ENCODE measurements at places on chromosomes 12 and 14.

DNA sequence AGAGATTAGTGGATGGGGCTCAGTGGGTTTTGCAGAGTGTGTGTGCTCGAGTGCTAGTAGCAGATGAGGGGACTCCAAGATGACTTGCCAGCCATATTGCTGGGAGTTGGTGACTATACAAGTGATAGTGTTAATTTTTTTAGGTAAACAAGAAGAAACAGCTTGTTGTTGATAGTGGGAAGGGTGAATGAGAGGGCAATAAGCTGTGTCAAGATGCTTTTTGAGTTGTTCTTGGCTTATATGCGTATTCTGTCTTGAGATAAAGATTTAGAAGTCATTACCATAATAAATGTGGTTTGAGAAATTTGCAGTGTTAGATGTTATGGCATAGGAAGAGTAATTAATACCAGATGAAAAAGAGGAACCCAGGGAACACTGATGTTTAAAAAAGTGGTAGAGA, 75.3 kb downstream of the RCOR1 start:
- no peak for DNase-seq

DNA sequence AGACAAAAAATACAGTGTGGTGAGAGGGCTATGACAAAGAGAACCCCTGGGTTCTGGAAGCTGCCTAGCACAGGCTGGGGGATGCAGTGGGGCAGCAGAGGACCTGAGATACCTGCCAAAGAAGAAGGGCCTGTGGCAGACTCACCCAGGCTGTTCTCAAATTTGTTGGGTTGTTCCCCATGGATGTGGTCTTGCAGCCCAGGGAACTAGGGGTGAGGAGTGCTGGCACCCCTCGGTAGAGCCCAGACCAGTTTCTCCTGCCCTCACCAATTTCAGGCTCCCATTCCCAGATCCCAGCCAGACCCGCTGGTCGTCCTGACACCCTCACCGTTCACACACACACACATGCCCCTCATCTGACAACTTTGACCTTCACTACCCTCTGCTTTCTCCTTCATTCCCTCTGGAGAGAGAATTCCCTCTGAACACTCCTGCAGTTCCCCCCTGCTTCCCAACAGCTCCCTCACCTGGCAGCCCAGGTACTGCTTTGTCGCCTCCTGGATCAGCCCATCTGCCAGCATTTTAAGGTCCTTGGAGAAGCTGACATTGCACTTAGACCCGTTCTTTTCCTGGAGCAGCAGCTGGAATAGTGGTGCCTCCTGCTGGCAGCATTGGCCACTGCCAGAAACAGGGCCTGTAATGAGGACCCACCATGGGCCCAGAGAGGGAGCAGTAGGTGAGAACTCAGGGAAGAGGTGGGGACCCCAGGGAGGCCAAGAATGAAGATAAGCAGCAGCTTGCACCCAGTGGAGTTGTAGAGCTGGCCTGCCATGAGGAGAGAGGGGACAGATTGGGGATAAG, 5.9 kb upstream of the GDF11 start:
- no peak for DNase-seq

- no peak for DNase-seq
Measured at GRCh38 chr14:92397150-92397952, 74.4 kb downstream of the SLC24A4 start.

DNA sequence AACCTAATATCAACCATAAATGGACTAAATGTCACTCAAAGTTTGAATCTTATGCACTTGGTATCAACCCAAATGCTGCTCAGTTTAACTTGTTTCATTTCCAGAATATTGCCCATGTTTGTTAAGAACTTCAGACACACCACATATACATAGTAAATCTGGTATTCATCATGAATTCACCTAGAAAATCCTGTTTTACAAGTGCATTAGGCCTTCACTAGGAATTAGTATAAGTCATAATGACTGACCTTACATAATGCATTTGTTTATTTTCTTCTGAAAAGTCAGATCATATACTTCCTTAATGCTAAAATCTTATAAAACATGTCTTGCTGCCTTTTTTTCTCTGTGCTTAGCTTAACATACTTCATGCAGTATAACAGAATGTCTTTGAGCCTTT, 66.1 kb downstream of the ABCD2 start:
- no peak for DNase-seq

- DNase-seq = no peak
Measured at GRCh38 chr12:130342442-130342841, 4.8 kb downstream of the PIWIL1 start.

DNA sequence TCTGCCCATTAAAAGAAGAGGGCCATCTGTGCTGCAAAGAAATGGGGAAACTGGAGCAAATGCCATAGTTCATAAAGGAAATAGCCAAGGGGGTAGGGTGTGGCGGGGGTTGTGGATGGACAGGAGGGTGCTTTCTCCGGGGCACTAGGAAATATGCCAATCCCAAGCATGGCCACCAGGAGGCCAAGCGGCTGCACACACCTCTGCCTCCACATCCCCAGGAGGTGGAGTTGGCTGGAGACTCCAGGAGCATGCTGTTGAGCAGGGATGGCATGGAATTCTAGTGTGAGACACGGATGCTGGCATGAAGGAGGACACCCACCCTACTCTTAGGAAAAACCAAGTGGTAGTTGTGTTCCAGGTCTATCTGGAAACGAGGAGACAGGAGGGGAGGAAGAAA, 25.2 kb downstream of the NID2 start:
- no peak for DNase-seq

GRCh38 chr14:100400115-100400514, 77.0 kb downstream of the SLC25A47 start:
- DNase-seq = no peak

DNA sequence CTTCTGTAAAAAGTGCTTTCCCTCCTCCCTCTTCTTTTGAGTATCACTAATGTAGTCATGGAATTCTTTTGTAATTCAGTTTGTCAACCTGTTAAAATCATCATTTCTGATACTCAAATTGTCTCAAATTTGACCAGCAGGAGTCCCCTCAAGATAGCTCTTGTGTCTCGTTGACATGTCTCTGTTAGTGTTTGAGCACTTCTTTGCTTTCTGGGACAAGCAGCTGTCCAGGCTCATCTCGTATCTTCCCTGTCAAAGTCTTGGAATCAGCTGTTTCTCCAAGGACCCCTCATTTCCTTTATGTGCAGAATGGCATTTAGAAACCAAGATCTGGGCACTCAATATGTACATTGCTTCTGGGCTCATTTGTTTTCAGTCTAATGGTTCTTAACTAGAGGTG, 10.7 kb downstream of the CIPC start:
- no peak for DNase-seq

- no peak for DNase-seq
Measured at GRCh38 chr14:94631536-94632304, 19.5 kb downstream of the SERPINA3 start.

Data from cortex of kidney (tissue), 1 donor.